Mesenteric fat pad (tissue), 1 donor: ENCODE measurements at places on chromosomes 4 and X. TPM values are rescaled to one million over a fixed set of nuclear protein-coding genes. Genes with fewer than 3 reads are reported as not detected.

IL2 gene
- not detected for total RNA-seq

ADGRG4 gene
- total RNA-seq, result 0.67 TPM

GEMIN8 gene
- 16.3 TPM for total RNA-seq

MAGEA9B gene
- not detected for total RNA-seq

CTAG1A gene
- total RNA-seq, result not detected

RTL9 gene
- total RNA-seq, result 0.22 TPM

RASSF6 gene
- not detected for total RNA-seq

BEND2 gene
- not detected for total RNA-seq

KIAA1210 gene
- not detected for total RNA-seq

PNMA3 gene
- total RNA-seq, result 0.22 TPM

SLC10A7 gene
- 12.0 TPM for total RNA-seq

UNC5C gene
- total RNA-seq, result 0.35 TPM

OSTC gene
- 82.3 TPM for total RNA-seq
